Cardiac muscle cell (in vitro differentiated cells and primary cell): ENCODE measurements at places on chromosomes 5 and 9. TPM values are rescaled to one million over a fixed set of nuclear protein-coding genes. Genes with fewer than 3 reads are reported as not detected.

DNA sequence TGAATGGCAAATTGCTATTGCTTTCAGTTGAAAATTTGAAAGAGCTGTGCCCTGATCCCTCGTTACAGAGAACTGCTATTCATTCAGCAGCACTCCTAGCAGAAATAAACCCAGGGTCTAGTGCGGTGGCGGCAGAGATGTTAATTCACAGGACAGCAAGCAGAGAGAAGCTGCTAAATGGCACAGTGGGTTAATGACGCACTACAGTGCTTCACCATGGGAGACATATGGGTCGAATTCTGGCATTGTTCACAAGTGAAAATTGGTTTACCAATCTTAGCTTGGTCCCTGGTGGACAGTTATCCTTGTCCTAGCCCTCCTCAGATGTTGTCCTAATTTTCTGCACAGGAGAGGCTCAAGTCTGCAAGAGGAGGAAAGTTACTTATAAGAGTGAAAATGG, 807.4 kb downstream of the TLE1 start:
- no peak for DNase-seq

DNA sequence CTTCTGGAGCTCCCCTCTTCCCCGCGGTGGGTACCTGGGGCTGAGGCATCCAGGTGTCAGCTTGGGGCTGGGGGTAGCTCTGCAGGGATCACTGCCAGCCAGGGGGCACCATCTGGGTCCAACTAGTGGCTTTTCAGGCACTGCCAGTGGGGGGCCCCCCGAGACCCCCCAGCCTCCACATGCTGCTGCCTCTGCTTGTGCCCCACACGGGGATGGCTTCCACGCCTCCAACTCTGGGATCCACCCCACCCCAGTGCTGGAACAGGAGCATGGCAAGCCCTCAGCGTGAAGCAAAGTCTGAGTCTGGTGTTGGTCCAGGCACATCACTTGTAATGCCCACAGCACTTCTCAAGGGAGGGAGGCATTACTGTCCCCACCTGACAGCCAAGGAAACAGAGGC, 260.5 kb upstream of the MVB12B start:
- no peak for DNase-seq

DNA sequence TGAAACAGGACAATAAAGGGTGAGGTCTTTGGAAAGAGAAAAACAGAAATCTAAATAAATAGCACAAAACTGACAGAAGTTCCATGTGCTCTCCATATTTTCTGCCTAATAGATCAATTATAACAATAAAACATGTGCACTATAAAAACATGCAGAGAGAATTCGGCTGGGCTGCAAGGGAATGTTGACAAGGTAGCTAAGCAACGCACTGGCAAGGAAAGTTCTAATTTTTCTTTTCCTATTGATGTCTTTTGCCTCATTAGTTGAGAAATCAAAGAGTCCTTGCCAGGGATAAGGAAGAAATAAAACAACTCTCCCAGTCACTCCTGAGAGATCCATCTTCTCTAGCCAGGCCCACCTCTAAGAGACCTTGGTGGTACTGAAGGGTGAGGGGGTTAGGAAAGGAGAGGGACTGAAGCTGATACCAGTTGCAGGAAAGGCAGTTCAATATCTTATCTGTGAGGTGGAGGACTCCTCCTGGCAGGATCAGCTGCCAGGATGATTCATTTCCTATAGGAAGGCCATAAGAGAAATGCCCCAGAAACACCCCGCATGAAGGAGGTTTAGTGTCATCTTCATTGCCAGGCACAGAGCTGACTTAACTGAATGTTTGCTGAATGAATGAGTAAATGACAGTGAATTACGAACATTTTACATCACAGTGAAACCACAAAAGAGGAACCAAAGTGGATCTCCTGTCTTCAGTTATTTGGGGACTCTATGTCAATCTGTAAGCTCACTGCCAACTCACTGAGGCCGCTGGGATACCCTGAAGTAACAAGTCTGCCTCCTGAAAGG, 63.7 kb upstream of the IFNK start:
- peak; percentile 31 for DNase-seq

- DNase-seq = peak; percentile 45
These were observed 328.3 kb downstream of the TMEM167A start for GRCh38 chr5:82748688-82749460.

DNA sequence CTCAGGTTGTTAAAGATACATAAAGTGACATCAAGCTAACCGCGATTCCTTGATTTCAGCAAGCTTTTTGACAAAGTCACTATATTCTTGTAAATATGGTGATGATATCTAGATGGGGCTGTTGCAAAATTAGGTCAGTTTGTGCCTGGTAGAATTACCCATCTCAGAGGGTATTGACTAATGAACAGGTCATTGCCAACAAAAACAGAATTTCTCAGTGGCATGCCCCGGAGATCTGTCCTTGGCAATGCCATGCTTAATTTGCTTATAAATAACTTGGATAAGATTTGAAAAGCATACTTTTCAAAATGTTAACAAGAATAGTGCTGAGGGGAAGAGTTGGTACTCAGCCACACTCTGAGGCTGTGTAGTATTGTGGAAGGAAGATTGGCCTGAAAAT, 783.3 kb upstream of the SEMA6A start:
- DNase-seq = no peak

GRCh38 chr9:87097238-87097637, 149.9 kb upstream of the GAS1 start:
- no peak for DNase-seq

GRCh38 chr9:18347386-18348082, 126.4 kb upstream of the ADAMTSL1 start:
- no peak for DNase-seq

GRCh38 chr5:164191240-164191639, 685.8 kb downstream of the MAT2B start:
- DNase-seq = no peak

DNA sequence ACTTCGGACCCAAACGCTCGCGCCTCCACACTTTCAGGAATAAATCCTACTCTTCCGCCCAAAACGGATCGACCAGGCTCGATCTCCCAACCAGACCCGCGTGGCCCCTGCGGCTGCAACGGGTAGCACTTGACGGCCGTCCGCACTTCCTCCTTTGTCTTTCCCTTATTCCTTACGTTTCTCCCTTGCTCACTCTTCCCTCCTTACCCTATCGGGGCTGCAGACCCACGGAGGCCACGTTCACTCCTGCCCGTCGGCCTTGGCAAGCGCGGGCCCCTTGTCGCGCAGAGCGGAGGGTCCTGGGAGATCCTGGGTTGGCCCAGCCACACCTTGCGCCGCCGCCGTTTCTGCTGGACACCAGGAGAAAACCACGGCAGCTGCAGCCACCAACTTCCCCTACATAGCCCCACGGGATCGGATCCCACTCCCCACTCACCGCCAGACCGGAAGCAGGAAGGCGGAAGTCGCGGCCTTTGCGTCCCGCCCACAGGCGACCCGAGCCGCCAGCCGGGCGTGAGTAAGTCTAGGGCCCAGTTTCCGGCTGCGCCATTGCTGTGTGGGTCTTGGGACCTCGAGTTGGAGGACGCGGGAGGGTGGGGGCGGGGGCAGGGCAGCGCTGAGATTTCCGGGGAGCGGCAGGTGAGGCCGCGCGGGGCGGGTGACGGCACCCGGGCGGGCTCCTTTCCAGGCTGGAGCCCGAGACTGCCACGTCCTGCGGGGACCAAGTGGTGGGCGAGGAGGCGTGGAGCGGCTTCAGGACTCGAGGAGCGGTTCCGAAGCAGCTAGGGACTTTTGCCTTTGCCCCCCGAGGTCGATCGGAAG, at the start of gene SMIM15:
TSS of gene SMIM15 (minus strand) at position 459 of the 822 bp plus-strand sequence. CDS start 2,297 bp downstream, outside the sequence.
- DNase-seq = peak; percentile 96

GRCh38 chr5:177524941-177525655, 8.3 kb upstream of the DDX41 start:
- DNase-seq = no peak

- no peak for DNase-seq
These were observed 181.9 kb upstream of the TRPM3 start for GRCh38 chr9:71303351-71303750.

- no peak for DNase-seq
These were observed 75.4 kb downstream of the SLF1 start for GRCh38 chr5:94693845-94694370.

GRCh38 chr5:43007911-43008362, 32.2 kb downstream of the ANXA2R start:
- peak; percentile 89 for DNase-seq

DNA sequence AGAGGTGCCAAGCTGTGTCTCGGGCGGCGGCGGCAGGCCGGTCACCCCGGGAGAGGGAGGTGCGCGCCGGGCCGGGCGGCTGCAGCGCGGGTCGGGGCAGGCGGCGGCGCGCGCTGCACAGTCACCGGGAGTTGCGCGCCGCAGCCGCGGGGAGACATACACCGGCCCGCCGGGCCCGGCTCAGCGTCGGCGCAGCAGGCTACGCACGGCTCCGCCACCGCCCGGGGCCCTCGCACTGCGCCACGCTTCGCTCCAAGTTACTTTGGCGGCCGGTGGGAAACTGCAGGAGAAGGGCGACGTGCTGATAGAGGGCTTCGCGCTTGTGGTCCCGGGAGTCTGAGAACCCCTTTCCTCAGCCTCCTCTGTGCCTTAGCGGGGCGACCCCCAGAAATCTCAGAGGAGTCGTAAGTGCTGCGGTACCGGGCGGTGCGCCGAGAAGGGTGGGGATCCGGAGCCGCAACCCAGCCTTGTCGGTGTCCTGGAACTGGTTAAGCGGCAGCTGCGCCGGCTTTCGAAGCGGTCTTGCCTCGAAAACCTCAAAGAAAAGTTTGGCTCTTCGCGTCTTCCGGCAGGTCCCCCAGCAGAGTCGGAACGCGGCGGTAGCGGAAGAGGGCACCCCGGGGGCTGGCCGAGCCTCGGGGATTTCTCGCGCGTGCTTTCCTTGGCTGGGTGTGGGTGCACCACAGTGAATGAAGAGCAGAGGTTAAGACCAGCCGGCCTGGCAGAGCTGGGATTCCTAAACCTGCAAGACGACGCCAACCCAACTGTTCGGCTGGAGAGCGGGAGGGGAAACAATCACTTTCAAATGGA, at the start of gene EFNA5:
TSS of gene EFNA5 (minus strand) at position 6 of the 810 bp plus-strand sequence.
- peak; percentile 77 for DNase-seq

GRCh38 chr5:30747412-30747811, 446.1 kb upstream of the CDH6 start:
- no peak for DNase-seq

DNA sequence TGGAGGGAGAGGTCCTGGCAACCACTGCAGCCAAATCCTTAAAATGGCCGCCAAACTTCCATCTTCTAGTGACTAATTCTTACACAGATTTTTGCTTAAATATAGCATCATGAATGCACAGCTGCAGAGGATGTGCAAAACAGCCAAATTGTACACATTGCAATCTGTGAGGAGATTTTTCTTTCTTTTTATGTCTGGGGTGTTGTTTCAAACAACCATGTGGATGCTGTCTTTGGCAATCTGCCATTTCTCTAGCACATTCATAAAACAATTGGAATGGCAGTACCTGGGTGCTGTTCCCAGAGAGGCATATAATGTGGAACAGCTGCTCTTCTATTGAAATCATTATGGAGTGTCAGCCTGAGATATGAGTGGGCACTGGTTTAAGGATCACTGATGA, 1082.9 kb upstream of the SEMA6A start:
- no peak for DNase-seq

GRCh38 chr9:87862536-87863268, 20.0 kb upstream of the SPATA31E1 start:
- DNase-seq = no peak

DNA sequence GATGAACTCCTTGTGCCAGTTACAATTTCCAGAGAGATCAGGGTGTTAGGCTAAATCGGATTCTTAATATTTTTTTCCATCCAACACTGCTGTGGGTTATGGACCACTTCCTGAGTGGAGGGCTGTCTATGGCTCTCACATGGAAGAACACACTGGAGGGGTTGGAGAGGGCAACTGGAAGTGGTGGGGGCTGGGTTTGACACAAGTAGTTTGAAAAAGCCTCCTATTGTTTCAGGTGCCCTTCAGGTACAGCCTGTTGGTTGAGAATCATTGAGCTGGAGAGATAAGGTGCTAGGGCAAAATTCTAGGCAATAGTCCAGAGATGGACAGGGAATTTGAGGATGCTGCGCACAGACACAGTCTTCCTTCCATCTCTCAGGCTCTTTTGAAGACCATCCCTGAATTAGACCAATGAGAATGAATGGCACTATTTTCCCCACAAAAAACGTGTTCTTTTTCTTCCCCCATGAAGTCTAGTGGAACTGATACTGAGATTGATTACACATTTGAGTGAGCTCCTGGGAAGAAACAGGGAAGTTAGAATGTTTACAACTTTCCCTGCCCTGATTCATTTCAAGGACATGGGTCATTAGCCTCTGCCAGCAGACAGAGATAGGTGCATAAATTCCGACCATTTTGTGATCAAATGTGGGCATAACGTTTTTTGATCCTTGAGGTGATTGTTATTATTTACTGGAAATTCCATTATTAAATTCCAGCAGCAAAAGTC, 87.7 kb downstream of the ACER2 start:
- no peak for DNase-seq

DNA sequence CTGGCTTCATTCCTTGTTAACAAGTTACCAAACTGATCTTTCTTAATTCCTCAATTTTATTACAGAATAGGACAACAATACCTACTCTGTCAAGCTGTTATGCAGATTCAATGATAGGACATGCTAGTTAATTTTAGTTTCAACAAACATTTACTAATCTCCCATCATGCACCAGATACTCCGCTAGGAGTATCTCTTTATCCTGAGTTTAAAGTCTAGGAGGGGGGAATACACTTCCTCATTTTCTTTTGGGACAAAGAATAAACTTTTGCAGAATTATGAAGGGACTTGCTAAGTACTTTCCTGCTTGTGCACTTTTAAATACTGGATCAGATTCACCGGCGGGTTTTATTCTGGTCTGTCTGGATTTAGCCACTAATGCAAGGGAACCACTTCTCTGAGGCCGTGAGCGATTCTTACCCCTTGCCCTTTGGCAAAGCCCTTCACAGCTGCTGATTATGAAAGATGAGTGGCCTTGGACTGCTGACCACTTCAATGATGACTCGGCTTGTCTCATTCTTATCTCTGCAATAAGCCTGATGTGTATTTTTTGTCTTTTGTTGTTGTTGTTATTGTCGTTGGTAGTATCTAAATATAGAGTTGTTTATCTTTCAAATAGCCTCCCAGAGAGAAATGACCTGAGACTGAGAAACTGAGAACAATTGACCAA, 73.9 kb downstream of the RMI1 start:
- DNase-seq = no peak

Gene HEMGN
- polyA plus RNA-seq = not detected in 2 replicates

Gene TERT
- polyA plus RNA-seq = not detected in 2 replicates

Gene IL7R
- 0.04 TPM in 1 of 2 replicates, not detected in the other for polyA plus RNA-seq

Gene ARL14EPL
- polyA plus RNA-seq = not detected in 2 replicates

Gene C5orf52
- polyA plus RNA-seq = not detected in 2 replicates
